NCI-H2029 (cell line): ENCODE measurements at places on chromosomes 3 and 15.

GRCh38 chr3:37456781-37457180, 282.4 kb upstream of the LRRFIP2 start:
- no peak for DNase-seq

DNA sequence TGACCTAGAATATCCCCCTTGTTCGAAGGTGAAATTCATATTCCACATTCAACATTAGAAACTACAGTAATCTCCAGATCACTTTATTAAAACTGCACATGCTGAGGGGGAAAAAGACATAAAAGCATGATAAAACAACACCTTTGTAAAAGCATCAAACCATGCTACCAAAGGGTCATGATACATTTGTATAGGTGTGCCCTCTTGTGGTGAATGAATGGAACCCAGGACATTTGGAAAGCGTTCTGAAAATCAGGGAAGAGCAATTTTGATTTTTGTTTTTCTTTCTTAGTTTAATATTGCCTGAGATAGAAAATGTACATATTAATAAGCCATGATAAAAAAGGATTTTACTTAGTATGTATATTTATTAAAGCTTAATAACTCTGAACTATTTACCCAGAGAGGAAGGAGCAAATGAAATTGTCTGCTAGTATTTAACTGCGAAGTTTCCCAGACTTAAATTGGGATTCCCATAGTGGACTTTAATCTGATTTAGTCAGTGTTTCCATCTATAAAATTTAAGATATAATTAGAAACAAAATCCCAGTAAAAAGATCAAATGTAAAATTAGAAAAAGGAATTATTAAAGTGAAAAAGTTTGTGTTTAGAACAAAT, 105.8 kb upstream of the ARL6 start:
- DNase-seq = peak; percentile 55

DNA sequence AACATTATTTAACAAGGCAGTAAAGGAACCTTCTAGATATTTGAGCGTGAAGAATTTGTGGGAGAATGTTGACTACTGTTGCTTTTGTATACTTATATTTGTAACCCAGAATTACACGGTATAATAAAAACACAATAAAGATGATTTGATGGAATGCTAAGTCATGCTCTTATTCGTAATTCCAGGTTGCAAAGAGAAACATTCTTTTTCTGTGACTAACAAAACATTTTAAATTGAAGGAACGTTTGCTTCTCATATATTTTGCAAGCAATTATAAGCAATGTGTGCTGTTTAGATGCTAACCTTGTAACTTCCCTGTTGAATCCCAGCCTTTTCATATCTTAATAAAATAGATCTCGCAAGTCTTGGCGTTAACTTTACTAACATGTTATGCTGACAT, 124.4 kb upstream of the CGNL1 start:
- DNase-seq = no peak

- no peak for DNase-seq
These were observed 115.8 kb upstream of the TOPAZ1 start for GRCh38 chr3:44125882-44126281.

DNA sequence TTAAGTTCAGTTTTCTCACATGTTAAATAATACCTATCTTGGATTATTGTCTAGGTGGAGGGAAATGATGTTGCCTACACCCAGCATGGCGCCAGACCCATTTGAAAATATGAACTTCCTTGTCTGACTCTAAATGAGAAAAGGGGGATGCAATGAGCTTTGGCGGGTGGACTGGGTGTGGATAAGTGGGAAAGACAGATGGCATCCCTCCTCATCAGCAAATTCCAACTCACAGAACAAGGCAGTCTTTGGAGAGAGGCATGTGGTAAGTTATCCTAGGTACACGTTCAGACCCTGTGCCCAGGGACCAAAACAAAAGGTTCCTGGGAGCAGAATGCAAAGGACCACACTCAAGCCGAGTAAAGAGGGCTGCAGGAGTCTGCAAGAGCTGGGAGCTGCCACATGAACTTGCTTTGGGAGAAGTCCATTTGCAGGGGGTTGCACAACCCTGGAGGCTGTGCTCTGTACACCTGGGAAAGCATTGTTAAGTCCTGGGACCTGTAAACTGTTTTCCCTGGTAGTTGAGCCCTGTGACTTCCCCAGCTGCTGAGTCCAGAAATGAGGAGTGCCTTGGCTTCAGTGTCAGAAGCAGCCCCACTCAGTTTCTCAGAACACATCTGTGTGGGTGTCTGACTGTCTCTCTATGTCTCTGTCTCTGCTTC, 102.3 kb upstream of the TPM1 start:
- DNase-seq = no peak

GRCh38 chr3:17744693-17745092, 2.3 kb upstream of the TBC1D5 start:
- no peak for DNase-seq

- no peak for DNase-seq
These were observed 47.2 kb downstream of the NCK1 start for GRCh38 chr3:136909187-136909586.

DNA sequence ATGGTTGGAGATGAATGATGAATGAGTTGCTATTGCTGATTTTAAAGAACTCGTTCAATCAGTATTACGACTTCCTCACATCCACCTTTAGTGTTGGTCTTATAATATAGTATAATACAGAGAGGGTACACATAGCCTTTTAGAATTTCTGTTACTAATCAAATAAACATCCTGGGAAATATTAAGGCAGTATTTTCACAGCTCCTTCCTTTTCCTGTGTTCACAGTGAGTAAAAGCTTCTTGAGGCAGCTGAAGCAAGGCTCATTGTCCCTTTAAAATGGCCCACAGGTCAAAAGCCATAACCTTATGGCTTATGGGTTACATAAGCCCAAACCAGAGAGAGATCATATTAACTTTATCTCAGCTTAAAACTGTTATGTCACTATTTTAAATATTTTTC, 1.3 kb upstream of the BTLA start:
- DNase-seq = no peak

GRCh38 chr3:115828401-115828800, 205.1 kb downstream of the GAP43 start:
- DNase-seq = no peak

DNA sequence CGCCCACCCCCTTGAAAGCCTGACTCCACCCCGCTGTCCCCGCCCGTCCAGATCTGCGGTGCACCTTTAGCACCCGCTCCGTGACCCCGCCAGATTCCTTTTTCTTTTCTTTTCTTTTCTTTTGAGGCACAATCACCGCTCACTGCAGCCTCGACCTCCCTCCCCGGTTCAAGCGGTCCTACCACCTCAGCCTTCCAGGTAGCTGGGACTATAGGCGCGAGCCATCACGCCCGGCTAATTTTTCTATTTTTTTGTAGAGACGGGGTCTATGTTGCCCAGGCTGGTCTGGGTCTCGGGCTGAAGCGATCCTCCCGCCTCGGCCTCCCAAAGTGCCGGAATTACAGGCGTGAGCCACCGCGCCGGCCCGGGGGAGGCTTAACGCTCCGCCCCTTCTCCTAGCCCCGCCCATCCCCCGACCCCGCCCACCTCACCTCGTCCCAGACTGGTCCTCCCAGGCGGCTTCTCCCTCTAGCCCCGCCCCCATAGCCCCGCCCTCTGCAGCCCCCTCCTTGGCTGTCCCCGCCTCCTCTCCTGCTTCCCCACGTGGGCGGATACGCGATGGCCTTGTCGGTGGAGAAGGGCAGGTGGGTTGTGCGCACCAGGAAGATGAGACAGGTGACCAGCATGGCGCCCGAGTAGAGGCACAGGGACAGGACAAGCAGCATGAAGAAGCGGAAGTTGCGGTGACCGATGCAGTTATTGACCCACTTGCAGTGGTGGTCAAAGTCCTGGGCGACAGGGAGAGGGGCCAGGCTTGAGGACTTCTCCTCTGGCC, 3.2 kb downstream of the ZDHHC19 start:
- peak; percentile 69 for DNase-seq

- DNase-seq = no peak
These were observed 269.8 kb downstream of the SV2B start for GRCh38 chr15:91369823-91370222.

GRCh38 chr3:105368566-105369499, 2.1 kb downstream of the ALCAM start:
- peak; percentile 73 for DNase-seq

DNA sequence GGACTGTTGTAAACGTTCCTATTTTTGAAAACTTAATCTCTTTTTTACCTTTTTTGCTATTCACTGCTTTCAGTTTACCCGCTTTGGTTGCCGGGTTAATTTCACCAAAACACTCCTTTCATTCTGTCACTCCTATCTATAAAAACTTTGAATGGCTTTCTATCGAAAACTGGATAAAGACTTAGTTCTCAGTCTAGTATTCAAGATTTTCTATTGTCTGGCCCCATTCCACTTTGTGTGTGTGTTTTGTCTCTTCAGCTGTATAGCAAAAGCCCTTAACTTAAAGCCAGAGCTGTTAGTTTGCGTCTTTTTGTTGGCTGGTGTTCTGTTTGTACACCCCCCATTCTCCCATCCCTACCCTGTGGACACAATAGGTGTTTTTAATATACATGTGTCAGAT, 7.5 kb downstream of the PIAS1 start:
- DNase-seq = no peak

DNA sequence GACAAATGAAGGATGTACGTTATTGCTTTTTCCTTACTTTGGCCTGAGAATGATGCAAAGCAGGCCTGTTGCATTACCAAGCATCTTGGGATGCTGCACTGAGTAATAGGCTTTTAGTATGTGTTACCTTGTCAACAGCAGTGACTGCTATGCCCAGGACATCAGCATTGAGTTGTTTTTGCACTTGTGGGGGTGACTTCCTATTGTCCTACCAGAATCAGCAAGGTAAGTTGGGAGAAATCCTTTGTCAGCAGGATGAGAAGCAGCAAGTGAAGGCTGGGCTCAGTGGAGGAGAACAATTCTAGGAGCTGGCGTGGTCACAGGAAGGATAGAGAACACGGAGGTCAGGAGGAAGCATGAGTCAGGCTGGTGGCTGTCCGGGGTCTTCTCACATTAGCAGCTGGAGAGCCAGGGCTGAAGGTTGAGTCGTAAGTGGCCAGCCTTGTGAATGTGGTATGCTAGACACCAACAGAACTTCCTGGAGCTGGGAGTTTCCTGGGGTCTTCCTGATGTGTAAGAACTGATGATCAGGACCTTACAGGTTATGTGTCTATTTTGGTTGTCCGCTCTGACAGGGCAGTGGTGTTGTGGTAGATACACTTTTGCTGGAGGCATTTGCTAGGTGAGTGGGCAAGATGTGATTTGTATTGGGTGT, 142.7 kb downstream of the FNDC3B start:
- DNase-seq = no peak

GRCh38 chr3:11238060-11238459, 34.1 kb upstream of the ATG7 start:
- DNase-seq = no peak

GRCh38 chr3:127960421-127960965, 45.5 kb downstream of the KBTBD12 start:
- DNase-seq = no peak

- no peak for DNase-seq
These were observed 206.9 kb downstream of the KLHL25 start for GRCh38 chr15:85587707-85588411.

GRCh38 chr3:71578054-71578751, 5.3 kb downstream of the FOXP1 start:
- no peak for DNase-seq
